ENCODE measurements at places on chromosomes 13 and 19.

DNA sequence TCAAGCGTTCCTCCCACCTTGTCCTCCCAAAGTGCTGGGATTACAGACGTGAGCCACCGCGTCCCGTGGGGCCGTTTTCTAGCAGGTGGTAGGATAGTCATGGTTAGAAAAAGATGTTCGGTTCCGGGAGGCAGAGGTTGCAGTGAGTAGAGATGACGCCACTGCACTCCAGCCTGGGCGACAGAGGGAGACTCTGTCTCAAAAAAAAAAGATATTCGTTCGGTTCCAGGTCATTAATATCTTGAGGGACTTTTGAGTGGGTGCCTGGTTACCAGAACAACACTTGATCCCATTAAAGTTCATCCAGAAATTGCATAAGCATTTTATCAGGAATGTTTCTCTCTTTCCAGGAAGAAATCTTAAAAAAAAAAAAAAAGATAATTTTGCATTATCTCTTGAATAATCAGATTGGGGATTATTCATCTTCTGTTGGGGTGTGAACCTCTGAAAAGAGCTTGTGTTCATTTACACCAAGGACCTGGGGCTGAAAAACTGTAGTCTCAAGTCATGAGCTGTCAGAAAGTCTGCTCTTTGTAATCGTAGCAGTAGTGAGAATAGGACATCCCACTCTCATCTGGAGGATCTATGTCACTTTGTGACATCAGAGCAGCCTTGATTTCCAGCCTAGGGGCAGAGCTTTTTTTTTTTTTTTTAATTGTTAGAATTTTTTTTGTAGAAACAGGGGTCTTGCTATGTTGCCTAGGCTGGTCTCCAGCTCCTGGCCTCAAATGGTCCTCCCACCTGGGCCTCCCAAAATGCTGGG lies 1.0 kb upstream of the ETHE1 start:
- peak; percentile 9 for DNase-seq

DNA sequence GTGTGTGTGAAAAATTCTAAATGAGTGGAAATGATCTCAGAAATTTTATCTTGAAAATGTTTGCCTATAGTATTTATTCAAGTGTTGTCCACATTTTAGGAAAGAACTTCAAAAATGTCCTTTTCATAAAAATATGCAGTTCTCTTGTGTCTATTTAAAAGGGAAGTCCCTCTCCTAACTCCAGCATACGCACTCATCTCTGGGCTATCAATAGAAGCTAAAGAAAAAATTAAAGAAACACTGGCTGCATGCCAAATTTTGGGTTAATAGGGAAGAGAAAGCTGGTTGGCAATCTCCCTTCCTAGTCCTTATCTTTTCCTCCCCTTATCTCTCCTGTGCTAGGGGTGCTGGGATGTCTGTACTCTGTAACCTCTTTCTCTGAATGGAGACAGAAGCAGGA lies 313.3 kb downstream of the ENOX1 start:
- DNase-seq, result no peak

DNA sequence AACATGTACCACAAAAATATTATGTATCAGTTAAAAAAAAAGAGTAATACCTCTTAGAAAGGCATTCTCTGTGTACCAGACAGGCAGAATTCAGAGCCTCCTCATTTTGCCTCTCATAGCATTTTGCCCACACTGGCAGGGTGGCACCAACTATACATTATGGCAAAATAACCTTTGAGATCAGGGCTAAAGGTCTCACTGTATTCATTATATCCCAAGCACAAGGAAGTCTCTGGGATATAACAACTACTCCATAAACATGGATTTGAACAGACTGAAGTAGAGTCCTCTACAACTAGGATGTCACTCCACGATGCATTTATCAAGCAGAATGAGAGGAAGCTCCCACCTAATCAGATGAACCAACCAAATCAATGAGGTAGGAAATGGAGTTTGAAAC lies 10.6 kb downstream of the SUCLA2 start:
- DNase-seq, result no peak

- DNase-seq, result no peak
These were observed 13.9 kb upstream of the FBXL3 start for GRCh38 chr13:77040835-77041234.

GRCh38 chr13:89066868-89067466 lies 1395.8 kb downstream of the SLITRK5 start:
- peak; percentile 72 for DNase-seq

DNA sequence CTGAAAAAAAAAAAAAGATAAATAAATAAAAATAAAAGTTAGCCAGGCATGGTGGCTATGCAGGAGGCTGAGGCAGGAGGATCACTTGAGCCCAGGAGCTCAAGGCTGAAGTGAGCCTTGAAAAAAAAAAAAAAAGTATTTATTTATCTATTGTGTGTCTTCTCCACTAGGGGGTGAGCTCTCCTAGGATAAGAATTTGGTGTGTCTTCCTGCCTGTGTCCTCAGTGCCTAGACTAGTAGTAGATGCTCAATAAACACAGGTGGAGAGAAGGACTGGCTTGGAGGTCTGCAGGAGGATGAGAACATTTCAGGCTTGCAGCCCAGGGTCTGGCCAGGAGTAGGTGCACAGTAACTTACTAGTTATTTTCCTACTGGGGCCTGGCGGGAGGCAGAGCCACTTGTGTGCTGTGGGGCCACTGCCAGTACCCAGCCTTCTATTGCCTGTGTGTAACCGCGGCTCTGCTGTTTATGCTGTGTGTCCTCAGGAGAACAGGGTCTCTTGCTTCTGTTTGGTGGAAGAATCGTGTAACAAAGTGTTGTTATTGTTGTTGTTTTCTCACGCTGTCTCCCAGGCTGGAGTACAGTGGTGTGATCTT lies 5.4 kb downstream of the LMTK3 start:
- DNase-seq, result no peak

GRCh38 chr19:6540918-6541689 lies 10.3 kb downstream of the TNFSF9 start:
- DNase-seq, result no peak

DNA sequence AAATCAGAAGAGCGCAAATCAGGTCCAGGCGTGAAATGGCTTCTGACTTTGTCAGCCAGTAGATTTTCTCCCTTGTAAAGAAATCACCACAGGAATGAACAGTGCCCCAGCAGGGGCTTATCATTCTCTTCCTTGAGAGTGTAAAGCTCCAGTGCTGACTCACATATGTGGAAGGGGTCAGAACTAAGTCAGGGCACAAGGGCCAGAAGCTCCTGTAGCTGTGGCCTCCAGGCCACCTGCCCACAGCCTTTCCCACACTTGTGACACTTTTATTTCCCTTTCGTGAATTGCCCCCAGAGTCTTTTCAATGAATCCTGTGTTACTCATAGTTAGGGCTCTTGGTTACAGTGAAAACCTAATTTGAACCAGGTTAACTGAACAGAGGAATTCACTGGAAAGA lies 99.6 kb downstream of the SUCLA2 start:
- DNase-seq, result no peak

GRCh38 chr13:113669231-113669754 lies 2.3 kb downstream of the GRK1 start:
- DNase-seq, result no peak

DNA sequence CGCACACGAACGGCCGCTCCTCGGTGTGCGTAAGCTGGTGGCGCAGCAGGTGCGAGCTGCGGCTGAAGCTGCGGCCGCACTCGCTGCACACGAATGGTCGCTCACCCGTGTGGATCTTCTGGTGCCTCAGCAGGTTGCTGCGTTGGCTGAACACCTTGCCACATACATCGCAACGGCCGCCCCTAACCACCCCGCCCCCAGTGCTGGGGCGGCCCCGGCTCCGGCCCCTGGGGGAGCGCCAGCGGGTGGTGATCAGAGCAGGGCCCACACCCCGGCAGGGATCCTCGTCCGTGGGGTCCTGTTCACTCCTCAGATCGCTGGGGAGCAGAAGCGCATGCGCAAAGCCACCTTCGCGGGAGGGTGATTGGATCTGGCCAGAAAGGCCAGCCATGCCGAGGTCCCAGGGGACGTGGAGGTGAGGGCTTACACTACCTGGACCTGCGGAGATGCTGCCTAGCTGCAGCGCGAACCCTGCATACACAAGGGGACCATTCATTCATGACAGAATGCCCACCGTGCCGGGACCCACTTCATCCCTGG lies 4.7 kb upstream of the UBE2M start:
- no peak for DNase-seq

DNA sequence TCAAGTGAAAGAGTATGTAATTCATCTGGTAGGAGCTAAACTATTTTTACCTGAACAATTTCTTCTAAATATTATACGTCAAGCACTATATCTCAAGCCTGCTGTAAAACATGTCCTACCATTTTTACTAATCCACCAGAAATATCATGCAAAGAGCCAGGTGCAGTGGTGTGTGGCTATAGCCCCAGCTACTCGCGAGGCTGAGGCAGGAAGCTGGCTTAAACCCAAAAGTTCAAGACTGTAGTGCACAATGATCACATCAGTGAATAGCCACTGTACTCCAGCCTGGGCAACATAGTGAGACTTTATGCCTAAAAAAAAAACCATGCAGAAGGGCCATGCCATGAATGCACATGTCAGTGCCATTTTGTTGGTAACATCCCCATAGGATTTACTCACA lies 20.7 kb upstream of the CLN5 start:
- DNase-seq, result no peak

DNA sequence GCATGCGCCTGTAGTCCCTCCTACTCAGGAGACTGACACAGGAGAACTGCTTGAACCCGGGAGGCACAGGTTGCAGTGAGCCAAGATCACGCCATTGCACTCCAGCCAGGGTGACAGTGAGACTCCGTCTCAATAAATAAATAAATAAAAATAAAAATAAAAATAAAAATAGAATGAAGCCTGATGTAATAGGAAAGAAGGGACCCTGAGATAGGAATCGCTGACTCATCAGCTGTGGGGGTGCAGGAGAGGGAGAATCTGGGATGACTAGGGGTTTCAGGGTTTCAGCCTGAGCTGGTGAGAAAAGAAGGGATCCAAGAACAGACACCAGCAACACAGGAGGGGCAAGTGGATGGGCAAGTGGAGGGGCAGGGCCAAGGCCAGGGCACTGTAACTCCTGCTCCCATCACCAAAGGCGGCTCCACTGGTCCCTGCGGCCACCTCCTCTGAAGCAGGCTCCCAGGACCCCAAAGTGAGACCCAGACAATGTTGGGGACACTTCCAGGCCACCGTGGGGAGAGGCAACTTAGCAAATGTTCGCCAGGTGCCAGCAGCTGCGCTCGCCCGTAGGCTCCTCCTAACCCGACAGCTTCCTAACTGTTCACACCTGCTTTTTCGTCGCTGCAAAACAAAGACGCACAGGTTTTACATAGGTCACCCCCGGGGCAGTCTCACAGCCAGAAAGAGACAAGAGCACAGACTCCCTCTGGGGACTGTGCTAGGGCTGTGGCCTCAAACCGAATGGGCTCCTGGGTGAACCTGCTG lies 1.2 kb downstream of the HAUS8 start:
- peak; percentile 58 for DNase-seq

DNA sequence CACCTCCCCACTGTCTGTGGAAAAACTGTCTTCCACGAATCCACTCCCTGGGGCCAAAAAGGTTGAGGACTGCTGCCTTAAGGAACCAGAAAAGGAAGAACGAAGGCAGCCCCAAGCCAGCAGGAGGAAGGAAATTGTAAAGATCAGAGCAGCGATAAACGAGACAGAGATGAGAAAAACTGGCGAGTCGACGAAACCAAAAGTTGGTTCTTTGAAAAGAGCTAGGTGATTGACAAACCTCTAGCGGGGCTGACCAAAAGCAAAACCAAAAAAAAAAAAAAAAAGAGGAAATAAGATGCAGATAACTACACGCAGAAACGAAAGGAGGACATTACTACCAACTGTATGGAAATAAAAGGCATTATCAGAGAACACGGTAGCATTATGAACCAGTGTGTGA lies 76.9 kb downstream of the GADD45B start:
- DNase-seq, result no peak

- DNase-seq, result no peak
These were observed 38.2 kb upstream of the ZNF492 start for GRCh38 chr19:22595918-22596341.

- peak; percentile 25 for DNase-seq
These were observed 6.7 kb downstream of the NAPSA start for GRCh38 chr19:50358483-50359327.

GRCh38 chr19:39438270-39438934 lies 2.7 kb upstream of the RPS16 start:
- no peak for DNase-seq

- DNase-seq, result no peak
These were observed 63.3 kb downstream of the DHRS12 start for GRCh38 chr13:51740698-51741097.

- DNase-seq, result no peak
These were observed 44.1 kb downstream of the EPSTI1 start for GRCh38 chr13:42947925-42948324.

DNA sequence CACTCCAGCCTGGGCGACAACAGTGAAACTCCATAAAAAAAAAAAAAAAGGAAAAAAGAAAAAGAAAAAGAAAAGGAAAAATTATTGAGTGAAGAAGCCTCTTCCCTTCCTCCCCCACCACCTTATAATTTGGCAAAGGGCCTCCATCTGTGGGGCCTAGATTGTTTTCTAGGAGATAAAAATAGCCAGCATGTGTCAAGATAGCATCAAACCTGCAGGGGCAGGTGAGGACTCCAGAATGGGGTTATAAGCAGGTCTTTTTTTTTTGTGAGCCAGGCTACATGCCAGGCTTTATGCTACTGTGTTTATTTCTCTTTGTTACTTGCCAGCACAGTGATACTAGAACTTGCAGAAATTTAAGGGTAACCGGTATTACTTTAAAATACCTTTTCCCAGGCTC lies 11.7 kb upstream of the TRIM13 start:
- peak; percentile 7 for DNase-seq

DNA sequence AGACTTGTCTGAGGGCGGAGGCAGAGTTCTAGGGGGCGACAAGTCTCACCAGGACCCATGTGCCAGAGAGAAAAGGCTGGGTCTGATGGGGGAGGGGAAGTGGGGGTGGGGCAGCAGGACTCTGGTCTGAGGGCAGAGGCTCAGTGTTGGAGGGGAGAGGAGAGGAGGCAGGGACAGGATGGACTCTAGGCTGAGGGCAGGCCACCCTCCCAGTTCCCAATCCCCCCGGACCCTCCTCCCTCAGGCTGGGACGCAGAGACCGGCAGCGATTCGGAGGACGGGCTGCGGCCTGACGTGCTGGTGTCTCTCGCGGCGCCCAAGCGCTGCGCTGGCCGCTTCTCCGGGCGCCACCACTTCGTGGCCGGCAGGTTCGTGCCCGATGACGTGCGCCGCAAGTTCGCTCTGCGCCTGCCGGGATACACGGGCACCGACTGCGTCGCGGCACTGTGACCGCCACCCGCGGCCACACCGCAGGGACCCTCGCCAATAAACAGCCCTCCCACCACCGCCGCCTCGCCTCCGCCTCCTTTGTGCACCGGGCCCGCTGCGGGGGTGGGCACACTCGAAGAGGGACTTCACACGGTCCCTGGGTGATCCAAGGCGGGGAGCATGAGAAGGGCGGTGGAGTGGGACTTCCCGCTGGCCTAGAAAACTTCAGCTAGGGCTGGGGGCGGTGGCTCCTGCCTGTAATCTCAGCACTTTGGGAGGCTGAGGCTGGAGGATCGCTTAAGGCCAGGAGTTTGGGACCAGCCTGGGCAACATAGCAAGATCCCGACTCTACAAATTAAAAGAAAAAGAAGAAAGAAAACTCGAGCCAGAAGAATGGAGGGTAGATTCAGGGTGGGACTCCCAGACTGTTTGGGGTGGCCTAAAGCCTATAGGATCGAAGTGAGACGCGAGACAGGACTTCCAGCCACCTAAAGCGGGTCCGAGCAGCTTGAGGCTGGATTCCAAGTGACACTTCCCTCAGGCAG lies 703 bp upstream of the CILP2 start:
- DNase-seq, result no peak

- DNase-seq, result peak; percentile 55
These were observed 10.6 kb downstream of the PLPP2 start for GRCh38 chr19:280541-281009.

GRCh38 chr13:26220575-26220974 lies 1.5 kb downstream of the RNF6 start:
- DNase-seq, result no peak

GRCh38 chr13:45200701-45201232 lies at the start of gene KCTD4:
Gene KCTD4 (minus strand): TSS chr13:45201045. CDS start chr13:45194567, 6,478 bp downstream.
- no peak for DNase-seq
